Stimulated activated CD8-positive, alpha-beta memory T cell treated with anti-CD3 and anti-CD28 coated beads, Interleukin-4, amount 100 ng/mL, for 1 hour (primary cell): ENCODE measurements at places on chromosomes 6 and 20.

DNA sequence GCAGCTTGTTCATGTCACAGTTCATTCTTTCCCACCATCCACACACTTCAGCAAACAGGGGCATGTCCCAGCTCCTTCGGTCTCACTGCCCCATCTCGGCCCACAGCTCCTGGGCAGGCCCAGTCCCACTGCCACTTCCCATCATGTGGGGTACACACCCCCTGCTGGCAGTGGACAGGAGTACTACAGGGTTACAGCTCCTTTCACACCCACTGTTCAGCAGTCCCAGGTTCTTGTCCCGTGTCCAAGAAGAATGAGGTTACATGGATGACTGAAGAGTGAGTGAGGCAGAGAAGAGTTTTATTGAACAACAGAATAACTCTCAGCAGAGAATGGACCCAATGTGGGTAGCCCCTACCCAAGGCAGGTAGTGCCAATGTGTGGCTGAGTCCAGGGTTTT is 77.8 kb upstream of the SMLR1 start:
- no peak for DNase-seq

- no peak for DNase-seq
Observed at GRCh38 chr6:63790334-63790733, 154.7 kb downstream of the PHF3 start.

- DNase-seq, result no peak
Observed at GRCh38 chr6:12751694-12752325, 35.2 kb downstream of the PHACTR1 start.

DNA sequence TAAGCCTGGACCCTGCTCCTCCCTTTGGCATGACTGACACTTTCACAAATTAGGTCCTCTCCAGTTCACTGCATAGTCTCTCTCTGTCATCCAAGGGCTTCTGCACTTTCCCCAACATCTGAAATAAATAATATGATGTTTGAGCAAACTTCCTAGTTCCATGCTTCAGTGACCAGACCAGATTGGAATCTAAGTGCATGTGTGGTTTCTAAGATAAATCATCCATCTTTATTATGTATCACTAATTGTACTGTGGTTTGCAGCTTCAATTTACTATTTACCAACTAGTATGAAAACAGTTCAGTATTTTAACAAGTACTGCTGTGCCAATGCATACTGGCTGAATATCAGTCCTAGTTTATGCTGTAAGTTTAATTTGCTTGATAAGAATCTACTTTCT is 18.7 kb downstream of the SESN1 start:
- DNase-seq, result no peak

GRCh38 chr6:6811128-6812009 is 222.8 kb downstream of the LY86 start:
- no peak for DNase-seq

GRCh38 chr20:61092251-61092650 is 159.8 kb upstream of the CDH4 start:
- DNase-seq, result no peak

- DNase-seq, result no peak
Observed at GRCh38 chr6:58198301-58198700, 880.9 kb downstream of the PRIM2 start.

- DNase-seq, result no peak
Observed at GRCh38 chr20:3933218-3933617, 44.0 kb downstream of the PANK2 start.

DNA sequence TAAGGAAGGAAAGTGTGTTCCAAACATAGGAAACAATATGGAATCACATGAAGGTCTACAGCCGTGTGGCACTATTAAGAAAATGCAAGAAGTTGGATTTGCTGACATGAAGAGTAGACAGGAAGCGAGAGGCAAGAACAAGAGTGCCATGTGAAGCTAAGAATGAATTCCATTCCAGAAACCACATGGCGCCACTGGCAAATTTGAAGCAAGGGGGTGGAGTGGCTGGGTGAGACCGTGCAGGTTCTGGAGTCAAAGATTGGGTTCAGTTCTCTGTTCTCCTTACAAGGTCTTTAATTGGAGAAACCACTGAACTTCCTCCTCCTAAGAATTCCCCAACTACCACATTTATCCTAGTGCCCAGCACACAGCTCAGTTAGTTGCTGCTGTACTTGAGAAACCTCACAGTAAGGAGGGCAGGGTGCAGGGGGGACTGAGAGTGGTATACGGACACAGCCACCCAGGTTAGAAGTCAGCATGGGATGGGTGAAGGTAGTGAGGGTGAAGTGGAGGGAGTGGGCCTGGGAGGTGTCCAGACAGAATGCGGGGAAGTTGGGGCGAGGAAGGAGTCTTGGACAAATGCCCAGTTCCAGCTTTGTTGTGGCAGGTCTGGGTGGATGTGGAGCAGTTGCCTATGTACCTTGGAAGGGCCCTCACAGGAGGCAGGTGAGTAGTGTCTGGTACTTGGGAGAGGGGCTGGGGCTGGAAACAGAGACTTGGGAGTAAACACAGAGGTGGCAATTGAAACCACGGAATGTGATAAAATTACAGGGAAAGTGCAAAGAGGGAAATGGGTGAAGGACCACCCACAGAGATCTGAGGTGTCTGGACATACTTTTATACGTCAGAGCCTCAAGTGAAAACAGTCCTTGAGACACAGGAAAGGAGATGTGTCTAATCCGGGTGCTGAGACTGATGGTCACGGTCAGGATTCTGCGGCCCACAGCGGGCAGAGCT is 14.3 kb downstream of the LYRM4 start:
- DNase-seq, result no peak

GRCh38 chr6:159118924-159119323 is 50.3 kb upstream of the FNDC1 start:
- DNase-seq, result no peak

DNA sequence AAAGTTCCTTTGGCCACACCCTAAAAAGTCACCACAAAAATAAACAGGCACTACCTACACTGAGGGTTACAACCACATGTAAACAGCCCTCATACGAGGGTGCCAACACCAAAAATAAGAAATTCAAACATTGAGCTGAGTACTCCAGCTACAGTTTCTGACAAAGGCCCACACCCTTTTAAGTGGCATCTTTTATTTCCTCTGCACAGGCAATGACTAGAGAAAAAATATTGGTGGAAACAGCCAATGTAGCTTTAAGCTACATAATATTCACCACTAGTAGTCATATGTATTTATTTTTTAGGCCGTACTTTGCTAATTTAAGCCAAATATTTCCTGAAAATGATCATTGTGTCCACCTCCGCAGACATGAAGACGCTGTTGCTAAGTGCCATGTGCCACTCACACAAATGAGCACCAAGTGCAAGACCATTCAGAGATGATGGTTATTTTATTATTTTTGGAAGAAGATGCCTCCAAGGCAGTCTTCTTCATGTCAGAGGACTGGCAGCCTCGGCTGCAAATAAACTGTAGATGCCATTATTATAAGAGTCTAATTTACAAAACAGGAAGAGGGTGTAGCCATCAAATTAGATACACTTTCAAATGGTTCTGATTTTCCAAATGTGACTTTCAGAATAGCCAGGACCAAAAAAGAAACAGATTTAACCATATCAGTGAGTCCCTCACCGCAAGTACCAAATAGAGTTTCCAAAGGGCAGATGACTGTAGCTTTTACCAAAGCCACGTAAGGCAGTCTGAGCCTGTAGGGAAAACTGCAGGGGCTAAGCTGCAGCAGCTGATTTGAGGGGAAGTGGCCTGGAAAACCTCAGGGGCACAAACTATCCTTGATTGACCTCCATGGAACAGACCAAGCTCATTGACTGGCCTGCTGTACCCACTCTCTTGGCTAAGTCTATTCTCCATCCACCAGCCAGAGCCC is 13.4 kb downstream of the CYP24A1 start:
- DNase-seq, result no peak

DNA sequence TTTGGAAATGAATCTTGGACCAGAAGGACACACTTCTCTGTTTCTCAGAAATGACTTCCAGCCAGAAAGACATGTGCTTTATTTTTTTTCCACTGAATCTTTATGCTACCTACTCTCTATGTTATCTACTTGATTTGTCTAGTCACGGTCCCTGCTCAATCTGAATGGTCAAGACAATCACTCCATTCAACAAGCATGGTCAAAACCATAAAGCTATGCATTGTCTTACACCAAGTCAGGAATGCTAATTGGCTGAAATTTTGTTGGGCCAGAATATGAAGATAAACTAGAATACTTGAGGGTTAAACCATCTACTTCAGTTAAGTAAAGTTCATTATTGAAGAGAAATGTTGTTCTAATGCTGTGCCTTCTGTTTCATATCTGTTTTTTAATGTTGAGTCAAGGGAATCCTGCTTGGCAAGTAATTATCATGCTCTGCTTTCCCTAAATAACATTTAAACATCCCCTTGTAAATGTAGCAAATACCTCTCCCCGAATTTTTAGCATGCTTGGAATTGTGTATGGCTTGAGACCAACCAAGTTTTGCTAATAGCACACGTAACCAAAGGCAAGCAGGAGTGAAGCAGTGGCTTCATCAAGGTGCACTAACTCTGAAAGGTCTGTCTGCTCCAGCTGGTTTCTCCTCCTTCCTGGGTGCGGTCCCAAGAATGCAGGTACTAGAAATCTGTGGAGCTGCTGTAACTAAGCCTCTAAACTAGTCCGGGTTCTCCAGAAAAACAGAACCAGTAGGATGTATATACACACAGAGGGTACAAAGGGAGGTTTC is 190.3 kb upstream of the CDYL start:
- DNase-seq, result no peak

- no peak for DNase-seq
Observed at GRCh38 chr6:93433592-93433991, 14.2 kb upstream of the EPHA7 start.

GRCh38 chr20:11376420-11376819 is 541.3 kb upstream of the BTBD3 start:
- no peak for DNase-seq
